ENCODE measurements at places on chromosomes 3 and 15.

GRCh38 chr3:47238017-47238416 is 44.6 kb downstream of the KIF9 start:
- DNase-seq, result no peak

DNA sequence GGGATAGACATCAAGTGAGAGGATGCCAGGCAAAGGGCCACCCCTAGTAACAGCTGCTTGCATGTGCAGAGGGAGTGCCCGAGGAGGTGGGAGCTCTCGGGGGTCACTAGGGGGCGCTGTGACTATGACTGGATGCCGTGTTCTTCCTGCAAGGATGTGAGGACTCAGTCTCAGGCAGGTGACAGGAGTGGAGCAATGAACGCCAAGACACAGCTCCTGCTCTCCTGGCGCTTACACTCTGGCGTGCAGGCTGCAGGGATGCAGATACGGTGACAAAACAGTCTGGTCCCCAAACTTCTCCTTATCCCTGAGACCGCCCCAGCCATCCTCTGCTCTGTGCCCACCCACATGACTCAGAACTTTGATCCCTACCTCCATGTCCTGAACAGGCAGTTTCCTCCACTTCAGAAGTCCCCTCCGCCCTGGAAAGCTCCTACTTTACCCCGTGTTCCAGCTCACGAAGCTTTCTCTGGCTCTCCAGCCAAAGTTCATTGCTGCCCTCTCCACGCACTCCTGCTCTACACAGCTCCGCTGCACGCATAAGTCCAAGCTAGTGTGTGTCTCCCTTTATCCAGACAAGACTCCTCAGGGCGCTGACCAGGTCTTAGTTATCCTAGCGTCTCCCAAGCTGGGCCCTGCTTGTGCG is 14.7 kb downstream of the RHOV start:
- DNase-seq, result no peak

GRCh38 chr3:23767546-23767945 is 38.2 kb upstream of the UBE2E1 start:
- no peak for DNase-seq

DNA sequence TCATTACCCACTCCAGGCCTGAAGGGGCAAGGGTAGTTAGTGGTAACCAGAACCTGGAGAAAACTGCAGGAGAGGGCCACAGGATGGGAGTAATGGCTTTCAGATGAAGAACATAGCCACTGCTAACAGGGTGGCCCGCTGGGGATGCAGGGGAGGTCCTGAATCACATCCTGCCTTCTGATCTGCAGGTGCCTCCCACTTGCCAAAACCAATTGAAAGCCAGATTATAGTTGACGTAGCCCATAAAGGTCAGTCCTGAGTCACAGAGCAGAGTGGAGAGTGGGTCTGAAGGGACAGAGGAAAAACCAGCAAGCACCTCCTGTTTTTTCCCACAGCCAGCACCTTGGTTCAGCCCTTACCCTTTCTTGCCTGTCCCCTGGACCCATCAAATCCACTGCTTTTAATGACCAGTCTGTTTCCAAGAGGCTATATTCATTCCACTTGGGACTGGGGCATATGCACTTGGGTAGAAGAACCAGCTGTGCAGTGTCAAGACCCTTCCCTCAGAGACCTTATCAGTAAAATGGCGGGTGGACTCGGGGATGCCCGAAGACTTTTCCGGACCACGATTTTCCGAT is 646 bp upstream of the SLC35G2 start:
- DNase-seq, result peak; percentile 65

DNA sequence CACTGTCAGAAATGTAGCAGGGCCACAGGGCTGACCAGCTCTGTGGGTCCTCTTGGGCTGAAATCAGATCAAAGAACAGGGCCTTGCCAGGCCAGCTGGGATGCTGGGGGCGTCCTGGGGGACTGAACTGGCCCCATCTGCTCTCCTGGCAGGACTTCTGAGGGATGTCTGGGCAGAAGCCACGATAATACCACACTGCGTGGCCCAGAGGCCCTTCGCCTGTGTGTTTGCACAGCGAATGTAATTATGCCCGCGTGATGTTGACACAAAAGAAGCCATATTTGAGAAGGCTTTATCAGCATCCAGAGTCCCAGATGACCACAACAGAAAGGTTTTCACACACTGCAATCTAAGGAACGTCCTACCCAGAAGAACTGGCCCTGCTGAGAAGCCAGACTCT is 174.0 kb downstream of the RAB11A start:
- no peak for DNase-seq

DNA sequence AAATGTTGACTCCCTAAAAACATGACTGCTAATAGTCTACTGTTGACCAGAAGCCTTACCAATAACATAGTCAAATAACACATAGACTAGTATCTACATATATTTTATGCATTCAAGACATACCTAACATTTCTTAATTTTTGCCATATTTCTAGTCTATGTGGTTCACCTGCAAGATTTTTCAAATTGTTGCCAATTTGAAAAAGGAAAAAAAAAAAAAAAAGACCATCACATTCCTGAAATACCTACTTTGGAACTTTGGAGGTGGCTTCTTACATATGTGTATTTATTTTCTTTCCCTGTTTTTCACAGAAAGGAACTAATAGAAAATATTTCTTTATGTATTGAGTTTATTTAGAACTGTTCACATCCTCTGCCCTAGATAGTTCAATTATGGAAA is 13.4 kb upstream of the ATP13A3 start:
- no peak for DNase-seq

GRCh38 chr15:92652576-92652966 is 3.0 kb downstream of the FAM174B start:
- no peak for DNase-seq

- DNase-seq, result no peak
Observed at GRCh38 chr3:194604126-194604525, 29.1 kb downstream of the TMEM44 start.

- no peak for DNase-seq
Observed at GRCh38 chr3:15875016-15875689, 77.4 kb upstream of the ANKRD28 start.

DNA sequence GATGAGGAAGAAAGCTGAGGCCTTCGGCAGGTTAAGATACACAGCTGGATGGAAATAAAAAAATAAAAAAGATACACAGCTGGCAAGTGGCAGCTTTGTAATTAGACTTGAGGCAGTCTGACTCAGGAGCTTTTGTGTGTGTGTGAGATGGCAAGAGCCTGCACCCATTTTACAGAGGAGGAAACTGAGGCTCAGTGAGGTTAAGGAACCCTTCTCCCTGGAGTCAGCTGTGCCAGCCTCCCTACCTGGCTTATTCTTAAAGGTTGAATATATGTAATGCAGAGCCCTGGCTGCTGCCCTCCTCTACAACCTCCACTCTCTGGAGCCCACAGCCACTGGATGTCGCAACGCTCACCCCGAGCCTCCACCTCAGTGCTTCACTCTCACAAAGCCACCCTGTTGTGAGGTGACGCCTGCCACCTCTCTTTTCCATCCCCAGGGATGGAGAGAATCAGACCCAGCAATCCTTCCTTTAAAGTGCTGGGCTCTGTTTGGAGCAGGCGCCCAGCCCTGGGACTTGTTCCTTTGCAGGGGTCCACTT is 20.6 kb upstream of the FAM107A start:
- DNase-seq, result no peak

- DNase-seq, result no peak
Observed at GRCh38 chr15:78419367-78419766, 18.6 kb upstream of the IREB2 start.

DNA sequence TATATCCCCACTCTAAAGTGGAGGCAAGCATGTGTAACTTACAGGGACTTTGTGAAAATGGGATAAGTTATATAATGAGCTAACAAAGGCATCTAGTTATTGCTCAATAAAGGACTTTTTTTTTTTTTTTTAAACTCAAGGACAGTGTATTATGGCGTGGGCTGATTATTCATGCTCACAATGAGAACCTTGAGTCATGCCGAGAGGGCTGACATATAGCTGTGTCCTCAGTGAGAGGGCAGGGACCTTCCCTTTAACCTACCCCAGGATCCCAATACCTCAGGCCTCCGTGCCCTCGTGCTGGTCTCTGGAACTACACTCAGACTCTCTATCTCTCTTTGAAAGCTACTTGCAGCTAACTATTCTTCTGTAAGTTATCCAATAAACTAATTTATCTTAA is 319.9 kb upstream of the ICE2 start:
- DNase-seq, result peak; percentile 73

- DNase-seq, result no peak
Observed at GRCh38 chr3:191523148-191523547, 62.2 kb downstream of the PYDC2 start.

DNA sequence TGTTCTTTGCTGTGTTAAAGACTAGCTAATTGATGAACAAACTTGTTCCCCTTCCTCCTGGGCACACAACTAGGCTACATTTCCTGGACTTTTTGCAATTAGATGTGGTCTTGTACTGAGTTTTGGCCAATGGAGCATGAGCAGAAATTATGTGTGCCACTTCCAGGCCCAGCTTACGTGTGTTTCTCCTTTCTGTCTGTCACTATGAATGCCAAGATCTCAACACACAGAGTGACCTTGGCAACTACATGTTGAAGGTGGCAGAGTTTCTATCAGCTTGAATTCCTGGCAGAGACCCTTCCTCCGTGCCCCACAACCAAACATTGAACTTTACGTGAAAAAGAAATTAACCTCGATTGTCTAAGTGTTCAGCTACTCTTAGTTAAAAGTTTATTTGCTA is 81.7 kb upstream of the PIAS1 start:
- no peak for DNase-seq

Data from epithelial cell of proximal tubule (primary cell).